Fibroblast of the aortic adventitia (primary cell): ENCODE measurements at places on chromosomes 11 and 22. TPM values are rescaled to one million over a fixed set of nuclear protein-coding genes. Genes with fewer than 3 reads are reported as not detected.

- no peak for DNase-seq
Observed at GRCh38 chr22:37982938-37983859, 1.2 kb downstream of the SOX10 start.

DNA sequence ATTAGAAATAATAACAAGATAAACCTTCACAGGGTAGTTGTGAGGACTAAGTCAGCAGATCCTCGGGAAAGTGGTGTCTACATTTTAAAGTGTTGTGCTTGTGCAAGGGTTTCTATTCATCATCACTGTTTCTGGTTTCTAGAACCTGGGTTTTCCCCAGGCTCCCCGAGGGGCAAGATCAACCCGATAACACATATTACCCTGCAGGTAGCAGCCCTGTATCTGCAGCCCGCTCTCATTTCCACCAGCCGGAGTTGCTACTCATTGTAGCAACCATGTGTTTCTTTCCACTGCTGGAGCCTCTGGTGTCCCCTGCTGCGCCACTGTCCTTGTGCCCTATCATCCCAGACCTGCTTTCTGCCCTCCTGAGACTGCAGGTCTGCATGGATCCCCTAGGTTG lies 67.0 kb downstream of the MIAT start:
- no peak for DNase-seq

- no peak for DNase-seq
Observed at GRCh38 chr11:104858882-104859775, 39.1 kb downstream of the CASP12 start.

DNA sequence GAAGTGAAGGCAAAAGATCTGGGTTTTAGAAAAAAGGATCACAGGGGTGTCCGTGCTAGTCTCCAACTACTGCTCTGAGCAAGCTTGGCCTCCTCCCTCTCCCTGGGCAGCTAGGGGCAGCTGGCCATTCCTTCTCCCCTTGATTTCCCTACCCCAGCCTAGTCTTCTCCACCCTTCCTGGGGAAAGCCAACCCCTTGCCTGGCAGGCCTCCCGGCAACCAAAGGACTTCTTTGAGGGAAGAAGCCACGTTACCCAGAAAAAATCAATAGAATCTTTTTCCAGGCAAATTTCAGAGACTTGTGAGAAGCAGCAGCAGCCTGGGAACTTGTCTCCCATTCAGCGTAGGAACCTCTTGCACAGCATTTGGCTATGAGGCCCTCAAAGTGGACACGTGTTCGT lies 91.5 kb downstream of the MIAT start:
- peak; percentile 40 for DNase-seq

GRCh38 chr11:3859373-3859881 lies 4.0 kb downstream of the STIM1 start:
- DNase-seq = no peak

- no peak for DNase-seq
Observed at GRCh38 chr11:46599340-46600193, 5.7 kb upstream of the AMBRA1 start.

GRCh38 chr11:46741600-46742484 lies 22.8 kb downstream of the F2 start:
- no peak for DNase-seq

DNA sequence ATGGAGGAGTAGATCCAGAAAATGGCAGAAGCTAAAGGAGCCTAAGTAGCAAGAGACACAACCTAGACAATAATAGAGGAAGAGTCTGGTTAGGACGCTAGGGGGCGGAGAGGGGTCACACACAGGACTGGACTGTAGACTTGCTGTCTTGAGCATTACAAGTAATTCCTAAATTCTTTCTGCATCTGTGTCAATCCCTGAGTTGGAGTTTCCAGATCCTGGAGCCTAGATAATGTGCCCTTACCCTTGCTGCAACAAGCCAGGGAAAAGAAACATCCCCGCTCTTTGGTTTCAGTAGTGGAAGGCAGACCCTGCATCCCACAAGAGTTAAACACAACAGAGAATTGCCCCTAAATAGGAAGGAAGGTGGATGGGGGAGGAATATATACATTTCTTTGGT lies 14.9 kb upstream of the CCDC73 start:
- DNase-seq = peak; percentile 78

- no peak for DNase-seq
Observed at GRCh38 chr11:124172599-124172998, 10.5 kb upstream of the OR10D3 start.

DNA sequence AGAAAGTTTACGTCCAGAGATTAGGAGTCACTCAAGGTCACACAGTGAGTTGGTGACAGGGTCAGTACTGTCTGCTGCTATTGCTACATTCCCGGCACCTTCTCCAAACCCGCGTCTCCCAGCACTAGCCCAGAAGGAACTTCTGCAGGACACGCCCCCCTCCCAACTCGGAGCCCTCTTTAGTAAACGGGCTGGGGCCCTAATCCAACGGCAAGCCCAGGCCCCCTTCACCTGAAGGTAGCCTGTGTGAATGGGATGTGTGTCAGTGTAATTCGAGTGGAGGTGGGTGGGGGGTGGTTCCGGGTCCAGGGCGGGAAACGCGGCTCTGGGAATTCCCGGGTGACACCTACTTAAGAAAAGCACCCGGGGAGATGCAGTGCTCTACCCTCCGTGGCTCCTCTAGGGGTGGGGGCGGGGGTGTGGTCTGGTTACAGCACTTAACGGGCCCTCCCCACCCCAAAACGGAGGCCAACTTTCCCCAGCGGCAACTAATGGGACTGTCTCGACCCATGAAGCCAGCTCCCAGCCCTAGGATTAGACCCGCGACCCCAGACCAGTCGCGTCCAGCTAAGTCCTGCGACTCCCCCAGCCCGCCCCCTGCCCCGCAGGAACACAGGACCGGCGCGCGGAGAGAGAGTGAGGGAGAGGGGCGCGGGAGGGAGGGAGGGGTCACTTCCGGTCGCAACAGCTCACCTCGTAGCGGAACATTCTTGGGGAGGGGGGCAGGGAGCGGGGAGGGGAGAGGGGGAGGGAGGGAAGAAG lies 468 bp downstream of the PATL1 start:
- DNase-seq = peak; percentile 43

GRCh38 chr11:106309070-106309684 lies 231.7 kb downstream of the AASDHPPT start:
- DNase-seq = no peak

- DNase-seq = no peak
Observed at GRCh38 chr11:18081551-18081950, 24.3 kb downstream of the SAAL1 start.

- DNase-seq = no peak
Observed at GRCh38 chr11:35928688-35929395, 15.0 kb upstream of the LDLRAD3 start.

Gene IGSF22
- total RNA-seq = not detected in 2 replicates

Gene ANO1
- 0.36 TPM in 1 of 2 replicates, not detected in the other for total RNA-seq

Gene VWCE
- 7.4 and 13.9 TPM in 2 replicates for total RNA-seq

Gene FOLH1
- not detected in 2 replicates for total RNA-seq
